ENCODE measurements at places on chromosomes 12 and 14.

DNA sequence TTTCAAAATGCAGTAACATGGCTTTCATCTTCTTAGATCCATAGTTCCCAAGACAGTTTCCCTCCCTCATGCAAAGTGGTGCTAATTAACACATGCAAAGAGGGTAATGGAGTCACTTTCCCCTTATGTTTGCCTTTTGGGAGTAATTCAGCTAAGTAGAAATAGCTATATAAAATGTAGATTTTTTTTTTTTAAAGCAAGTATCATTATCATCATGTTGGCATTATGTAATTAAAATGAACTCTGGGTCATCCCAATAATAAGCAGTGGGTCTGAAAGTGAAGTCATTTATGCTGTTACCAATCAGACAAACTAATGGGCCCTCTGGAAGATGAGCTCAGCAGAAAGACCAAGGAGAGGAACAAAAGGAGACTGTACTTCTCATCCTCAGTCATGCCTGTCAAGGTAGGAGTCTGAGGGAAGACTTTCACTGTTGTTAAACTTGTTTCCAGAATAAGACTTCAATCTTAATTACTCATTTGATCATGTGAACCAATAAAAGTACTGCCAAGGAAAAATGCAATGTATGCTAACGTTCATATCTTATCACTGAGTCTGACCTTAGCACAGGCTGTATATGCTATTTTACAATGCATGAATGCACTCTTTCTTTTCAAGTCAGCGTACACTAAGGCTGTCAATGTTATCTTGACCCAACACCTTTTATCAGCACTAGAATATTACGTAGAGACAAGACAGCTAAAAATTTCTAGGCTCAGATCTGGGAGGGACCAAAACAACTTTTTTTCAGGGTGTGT lies 26.8 kb downstream of the AREL1 start:
- no peak for DNase-seq

DNA sequence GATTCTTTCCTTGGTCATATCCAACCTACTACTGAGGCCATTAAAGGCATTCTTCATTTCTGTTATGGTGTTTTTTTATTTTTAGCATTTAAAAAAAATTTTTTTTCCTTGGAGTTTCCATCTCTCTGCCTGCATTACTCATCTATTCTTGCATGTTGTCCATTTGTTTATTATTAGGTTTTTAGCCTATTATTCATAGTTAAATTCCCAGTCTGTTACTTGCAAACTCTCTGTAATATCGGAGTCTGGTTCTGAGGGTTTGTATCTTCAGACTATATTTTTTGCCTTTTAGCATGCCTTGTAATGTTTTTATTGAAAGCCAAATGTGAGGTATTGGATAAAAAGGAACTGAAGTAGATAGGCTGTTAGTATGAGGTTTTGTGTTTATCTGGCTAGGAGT lies 284.3 kb downstream of the FUT8 start:
- no peak for DNase-seq

DNA sequence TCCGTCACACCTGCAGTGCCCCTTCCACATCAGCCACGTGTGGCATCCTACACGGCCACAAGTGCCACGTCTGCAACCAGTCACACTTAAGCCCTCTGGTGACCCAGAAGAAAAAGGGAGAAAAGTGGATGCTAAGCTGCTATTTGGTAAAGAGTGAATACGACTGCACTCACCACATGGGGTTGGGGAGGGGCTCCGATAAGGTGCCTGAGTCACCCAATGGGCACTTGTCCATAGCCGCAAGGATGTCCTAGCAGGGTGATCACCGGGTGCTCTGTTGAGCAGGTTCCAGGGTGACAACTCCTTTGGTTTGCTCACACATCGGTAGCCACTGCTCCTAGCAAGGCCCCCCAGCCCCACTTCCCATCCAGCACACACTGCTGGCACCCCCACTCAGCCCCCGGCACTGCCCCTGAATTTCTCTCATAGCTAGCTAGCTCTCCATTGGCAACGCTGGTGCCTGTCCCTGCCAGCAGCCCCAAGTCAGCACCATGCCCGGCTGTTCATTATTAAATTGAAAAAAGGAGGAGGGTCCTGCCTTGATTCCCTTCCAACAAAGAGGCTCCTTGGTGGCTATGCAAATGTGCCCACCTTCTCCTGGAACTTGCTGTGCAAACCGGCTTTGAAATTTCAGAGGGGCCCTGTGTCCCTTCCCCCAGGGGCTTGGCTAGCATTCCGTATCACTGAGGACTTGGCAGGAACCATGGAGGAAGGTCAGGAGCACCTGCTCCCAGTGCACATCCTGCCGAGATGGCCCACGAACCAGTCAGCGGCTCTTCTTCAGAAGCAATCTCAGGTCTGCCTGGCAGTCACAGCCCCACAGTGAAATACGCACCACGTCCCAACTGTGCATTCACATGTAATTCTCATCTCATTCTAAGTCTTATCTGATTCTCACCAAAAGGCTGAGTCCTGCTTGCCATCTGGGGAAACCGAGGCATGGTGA lies 227.7 kb upstream of the DIO3 start:
- peak; percentile 53 for DNase-seq

DNA sequence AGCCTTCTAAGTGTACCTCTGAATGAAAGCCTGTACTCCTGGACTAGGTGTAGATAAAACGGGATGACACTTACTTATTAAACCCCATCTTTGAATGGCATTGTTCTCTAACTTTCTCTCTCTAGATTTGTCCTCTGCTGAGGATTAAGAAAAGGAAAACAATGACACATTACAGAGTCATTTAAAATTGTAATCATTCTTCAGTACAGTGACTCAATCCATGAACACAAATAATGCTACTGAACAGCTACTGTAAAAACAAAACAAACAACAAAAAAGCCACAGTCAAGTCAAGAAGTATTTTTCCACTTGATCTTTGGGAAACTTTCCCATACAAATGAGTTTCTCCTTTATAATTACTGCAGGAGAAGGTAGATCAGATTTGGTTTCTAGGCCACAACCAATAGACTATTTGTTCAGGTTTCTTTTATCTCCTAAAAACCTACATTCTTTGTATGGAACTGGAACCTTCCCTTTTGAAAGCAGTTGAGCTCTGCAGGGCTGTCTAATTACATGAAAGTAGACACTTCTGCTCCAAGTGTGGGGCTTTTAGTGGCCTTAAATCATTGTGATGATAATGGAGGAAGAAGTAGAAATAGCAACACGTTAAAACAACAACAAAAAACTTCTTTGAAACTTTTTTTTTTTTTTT lies 219.1 kb downstream of the ESR2 start:
- peak; percentile 43 for DNase-seq

DNA sequence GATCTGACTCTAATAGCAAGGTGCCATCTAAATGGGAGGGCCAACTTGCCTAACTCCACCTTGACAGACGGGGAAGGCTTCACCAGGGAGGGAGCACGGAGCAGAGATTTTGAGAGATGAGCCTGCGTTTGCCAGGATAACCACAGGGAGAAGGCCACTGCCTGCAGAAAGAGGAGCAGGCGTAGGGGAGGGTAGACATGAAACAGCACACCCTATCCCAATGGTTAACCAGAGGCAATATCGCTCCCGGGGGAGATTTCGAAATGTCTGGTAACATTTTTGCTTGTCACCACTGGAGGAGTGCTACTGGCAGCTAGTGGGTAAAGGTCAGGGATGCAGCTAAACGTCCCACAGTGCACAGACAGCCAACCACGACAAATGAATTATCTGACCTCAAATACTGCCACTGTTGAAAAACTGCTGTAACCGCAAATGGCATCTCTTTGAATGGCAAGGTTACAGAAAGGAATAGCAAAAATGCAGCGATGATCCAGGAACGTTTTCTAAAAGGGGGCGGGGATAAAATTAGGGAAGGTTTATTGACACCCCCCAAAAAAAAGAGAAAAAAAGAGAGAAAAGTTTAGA lies 126.0 kb upstream of the ATF7IP start:
- DNase-seq = peak; percentile 46

DNA sequence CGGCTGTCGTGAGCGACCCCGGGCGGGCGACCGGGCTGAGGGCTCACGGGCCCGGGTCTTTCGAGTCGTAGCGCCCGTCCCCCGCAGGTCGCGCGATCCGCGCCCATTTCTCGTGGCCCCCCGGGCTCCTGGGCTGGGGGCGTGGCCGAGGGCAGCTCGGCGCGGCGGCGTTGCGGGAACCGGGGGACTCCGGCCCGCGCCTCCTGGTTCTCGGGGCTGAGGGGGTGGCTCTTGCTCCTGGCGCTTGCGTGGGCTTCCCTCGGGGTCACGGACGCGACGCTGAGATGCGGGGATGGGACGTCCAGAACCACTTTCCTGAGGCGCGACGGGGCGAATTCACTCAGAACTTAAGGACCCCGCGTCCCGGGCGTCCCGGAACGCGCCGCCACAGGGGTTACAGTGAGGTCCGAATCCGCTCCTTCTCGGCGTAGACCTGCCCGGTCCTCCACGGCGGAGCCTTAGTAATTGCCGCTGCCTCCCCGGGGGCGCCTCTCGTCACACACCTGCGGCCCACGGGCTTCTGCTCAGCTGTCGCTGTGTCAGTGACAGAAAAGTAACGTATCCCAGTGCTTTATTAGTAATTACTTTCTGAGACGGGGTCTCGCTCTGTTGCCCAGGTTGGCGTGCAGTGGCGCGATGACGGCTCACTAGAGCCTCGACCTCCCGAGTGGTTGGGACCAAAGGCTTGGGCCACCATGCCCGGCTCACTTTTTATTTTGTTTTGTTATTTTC lies 606 bp downstream of the EP400 start:
- DNase-seq = no peak

DNA sequence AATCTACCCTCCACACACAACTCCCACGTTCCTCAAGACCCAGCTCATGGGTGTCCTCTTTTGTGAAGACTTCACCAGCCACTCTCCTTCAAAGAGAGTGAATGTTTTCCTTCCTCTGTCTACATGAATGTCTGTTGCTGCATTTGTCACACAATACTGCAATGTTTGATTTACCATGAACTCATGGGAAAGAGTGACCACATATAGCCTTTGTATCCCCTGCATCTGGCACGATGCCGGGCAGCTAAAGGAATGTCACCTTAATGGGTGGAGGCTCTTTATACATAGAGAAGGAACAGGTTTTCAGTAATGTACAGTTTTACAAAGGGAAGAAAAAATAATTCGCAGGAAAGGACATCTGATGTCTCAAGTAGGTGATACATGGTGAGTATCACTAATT lies 12.1 kb upstream of the BCDIN3D start:
- no peak for DNase-seq

- DNase-seq = no peak
Measured at GRCh38 chr14:54724676-54725325, 157.9 kb downstream of the SAMD4A start.

DNA sequence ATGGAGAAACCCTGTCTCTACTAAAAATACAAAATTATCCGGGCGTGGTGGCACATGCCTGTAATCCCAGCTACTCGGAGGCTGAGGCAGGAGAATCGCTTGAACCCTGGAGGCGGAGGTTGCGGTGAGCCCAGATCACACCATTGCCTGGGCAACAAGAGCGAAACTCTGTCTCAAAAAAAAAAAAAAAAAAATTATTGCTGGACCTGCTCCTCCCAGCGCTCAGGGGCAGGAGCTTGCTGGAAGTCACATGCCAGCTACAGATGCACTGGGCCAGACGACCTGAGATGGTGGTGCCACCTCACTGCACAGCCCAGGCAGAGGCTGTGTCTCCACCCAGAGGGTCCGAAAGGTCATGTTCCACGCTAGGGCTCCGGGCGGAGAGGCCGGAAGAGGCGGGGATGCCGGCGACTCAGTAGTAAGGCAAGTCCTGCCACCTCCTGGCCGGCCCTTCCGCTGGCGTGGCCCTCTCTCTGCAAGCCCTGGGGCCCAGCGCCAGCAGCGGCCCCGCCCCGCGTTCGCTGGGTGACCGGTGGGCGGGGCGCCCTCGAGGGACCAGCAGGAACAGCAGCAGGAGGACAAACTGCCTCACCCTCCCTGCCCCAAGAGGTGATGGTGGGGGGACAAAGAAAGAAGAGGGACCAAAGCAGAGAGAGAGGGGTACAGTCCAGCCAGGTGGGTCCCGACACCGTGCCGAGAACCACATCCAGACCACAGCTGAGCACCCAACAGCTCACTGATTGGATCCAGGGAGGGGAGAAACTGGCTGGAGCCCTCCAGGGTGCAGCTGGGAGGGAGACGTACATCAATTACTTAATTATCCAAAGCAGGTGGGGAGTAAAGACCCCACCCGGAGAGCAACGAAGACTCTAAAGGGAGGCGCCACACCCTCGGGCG lies 3.6 kb upstream of the RHOF start:
- DNase-seq = peak; percentile 94

- no peak for DNase-seq
Measured at GRCh38 chr14:62947301-62947700, 98.0 kb downstream of the KCNH5 start.

All from A172 (cell line).